Hypothalamus (tissue), 51 donors: ENCODE measurements at places on chromosomes 2 and 18.

DNA sequence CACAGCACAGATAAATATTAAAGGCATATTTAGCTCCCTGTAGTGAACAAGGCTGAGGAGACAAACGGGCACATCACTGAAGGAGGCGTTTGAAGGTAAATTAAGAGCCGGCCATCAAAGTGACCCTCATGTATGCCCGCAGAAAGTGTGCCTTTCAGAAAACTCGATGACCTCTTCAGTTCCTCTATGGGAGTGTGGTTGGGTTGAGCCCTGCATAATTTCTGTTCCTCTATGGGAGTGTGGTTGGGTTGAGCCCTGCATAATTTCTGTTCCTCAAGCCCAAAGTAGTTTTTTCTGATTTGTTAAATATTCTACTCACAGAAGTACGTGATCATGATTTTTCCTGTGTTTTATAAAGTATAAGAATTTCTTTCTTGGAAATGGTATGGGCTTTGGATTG, 568.5 kb downstream of the TSN start:
- DNase-seq: no peak

DNA sequence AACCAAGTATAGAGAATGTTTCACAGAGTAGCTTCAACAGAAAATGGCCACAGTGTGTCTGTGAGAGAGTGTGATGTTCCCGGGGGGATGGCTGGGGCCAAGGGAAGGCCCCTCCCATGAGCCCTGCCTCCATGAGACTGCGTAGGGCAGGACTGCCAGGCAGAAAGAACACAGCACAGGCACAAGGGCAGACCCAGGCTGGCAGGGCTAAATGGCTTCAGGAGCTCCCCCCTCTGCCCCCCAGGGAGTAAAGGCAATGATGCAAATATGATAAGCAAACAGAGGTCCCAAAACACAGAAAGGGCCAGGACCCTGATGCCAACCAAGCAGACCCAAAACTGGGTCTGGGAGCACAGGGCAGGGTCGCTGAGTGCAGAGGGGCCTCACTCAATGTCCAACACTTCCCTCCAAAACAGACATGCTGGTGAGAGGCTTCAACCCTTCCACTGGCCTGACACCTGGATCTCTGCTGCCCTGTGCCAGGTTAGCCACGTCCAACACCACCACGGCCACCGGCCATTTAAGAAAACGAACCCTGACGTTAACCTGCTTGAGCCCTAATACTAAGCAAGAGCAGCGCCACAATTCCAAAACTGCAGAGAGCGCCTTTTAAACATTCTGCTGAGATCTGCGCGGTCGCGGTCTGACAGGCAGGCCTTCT, 90.3 kb downstream of the HDAC4 start:
- peak; percentile 56 for DNase-seq

- DNase-seq: no peak
Measured at GRCh38 chr2:202116691-202117090, 43.6 kb downstream of the KIAA2012 start.

- DNase-seq: no peak
Measured at GRCh38 chr18:34153711-34154110, 71.0 kb downstream of the NOL4 start.

- DNase-seq: no peak
Measured at GRCh38 chr2:107772353-107772752, 54.3 kb upstream of the RGPD4 start.

GRCh38 chr2:70104231-70105111, 17.2 kb downstream of the PCBP1 start:
- no peak for DNase-seq

- no peak for DNase-seq
Measured at GRCh38 chr2:129738799-129739198, 240.7 kb upstream of the RAB6C start.

- DNase-seq: no peak
Measured at GRCh38 chr2:180450841-180451240, 443.7 kb upstream of the CWC22 start.

- DNase-seq: peak; percentile 28
Measured at GRCh38 chr2:111534910-111535352, 349.1 kb downstream of the ANAPC1 start.

DNA sequence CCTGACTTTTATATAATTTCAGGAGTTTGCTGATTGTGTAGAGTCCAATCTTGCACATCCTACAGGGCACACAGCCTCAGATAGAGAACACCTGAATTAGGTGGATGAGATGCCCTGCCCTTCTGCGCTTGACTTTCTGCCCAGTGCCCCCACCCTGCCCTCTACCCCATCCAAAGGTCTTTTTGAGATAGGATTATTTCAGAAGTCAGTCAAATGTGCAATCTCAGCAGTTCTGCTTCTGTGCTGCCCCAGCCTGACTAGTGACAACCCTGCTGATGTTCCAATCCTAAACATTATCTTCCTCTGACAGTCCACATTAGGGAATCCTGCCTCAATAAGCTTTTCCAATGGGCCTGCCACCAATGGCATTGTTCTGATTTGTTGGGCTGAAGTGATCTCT, 411.5 kb downstream of the TGIF1 start:
- no peak for DNase-seq

GRCh38 chr2:18719978-18720775, 130.8 kb upstream of the NT5C1B start:
- no peak for DNase-seq

DNA sequence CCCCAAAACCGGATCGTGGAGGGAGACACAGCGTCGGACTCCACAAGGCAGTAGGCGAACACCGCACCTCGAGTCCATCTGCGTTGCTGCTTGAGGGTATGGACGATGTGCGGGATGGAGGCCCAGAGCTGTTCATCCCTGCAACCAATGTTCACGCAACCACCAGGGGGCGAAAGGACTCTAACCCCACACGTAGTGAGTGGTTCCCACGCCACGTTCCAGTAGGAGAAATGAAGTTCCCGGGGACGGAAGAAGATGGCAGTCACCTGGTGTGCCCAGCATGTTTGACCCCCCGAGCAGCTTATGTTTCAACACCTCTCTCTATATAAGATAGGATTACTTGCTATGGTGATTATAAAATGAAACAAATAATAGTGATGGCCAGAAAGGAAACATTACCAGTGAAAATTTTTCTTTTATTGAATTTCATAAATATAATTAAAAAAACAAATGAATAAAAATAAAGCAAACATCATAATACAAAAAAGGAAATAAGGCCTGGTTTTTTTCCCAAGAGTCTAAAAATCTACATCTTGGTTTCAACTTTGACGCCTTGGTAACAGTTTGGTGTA, 184.3 kb downstream of the SH3BP4 start:
- DNase-seq: no peak

DNA sequence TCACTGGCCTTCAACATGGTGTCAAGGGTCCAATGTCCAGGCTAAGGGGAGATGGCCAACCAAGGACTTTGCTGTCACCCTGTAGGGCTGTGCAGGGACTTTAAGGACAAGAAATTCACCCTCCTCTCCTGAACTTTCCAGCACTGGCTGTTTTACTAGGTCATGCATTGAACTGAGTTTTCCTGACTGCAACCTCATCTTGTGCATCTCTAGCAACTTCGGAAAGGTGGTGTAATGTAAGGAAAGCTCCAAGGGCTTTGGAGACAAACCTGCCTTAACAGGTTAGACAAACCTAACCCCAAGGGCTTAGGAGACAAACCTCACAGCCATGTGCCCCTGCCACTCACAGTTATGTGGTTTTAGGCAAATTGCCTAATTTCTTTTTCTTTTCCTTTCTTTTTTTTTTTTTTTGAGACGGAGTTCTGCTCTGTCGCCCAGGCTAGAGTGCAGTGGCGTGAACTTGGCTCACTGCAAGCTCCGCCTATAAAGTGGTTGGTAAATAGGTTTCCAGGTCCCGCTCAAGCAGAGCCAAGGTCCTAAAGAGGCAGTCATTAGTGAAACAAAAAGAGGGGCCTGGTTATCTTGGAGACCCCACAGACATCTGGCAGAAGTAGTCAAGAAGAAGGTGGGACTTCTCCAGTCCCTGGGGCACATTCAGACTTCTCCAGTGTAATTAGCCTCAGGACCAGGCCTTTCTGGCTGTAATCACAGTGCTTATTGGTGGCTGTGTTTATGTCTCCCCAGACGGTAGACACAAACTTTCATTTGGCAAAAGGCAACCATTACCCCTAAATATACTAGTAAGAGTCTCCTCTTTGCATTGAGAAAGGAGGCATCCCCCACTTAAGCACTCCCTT, 37.6 kb upstream of the PMAIP1 start:
- no peak for DNase-seq

DNA sequence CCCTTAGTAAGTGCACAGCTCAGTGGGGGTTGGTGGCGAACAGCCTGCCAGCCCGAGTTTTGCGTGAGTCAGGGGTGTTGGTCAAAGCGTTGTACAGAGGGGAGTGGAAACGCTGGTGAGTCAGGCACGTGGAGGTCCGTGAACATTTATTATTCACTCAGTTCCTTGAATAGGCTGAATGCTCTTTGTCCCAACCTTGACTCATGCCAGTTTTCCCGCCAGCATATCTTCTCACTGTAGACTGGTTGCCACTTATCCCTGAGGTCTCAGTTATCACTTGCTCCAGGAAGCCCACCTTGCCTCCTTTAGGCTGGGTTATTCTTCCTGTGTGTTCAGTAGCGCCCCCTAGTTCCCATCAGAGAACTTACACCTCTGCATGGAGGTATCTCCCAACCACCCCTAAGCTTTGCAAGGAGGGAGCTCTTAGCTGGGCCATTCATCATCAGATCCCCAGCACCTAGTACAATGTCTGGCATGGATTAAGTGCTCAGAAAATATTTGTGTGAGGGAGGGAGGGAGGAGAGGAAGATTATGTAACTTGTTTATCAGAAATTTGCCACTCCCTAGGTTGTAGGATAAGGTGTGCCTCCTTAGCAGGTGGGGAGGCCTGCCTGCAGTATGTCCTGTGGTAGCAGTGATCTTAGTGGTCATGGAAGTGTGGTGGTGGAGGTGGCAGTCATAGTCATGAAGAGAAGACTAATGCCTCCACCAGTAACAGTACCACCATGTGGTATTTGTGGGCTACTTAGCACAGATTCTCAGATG, 72.1 kb downstream of the CABLES1 start:
- no peak for DNase-seq

DNA sequence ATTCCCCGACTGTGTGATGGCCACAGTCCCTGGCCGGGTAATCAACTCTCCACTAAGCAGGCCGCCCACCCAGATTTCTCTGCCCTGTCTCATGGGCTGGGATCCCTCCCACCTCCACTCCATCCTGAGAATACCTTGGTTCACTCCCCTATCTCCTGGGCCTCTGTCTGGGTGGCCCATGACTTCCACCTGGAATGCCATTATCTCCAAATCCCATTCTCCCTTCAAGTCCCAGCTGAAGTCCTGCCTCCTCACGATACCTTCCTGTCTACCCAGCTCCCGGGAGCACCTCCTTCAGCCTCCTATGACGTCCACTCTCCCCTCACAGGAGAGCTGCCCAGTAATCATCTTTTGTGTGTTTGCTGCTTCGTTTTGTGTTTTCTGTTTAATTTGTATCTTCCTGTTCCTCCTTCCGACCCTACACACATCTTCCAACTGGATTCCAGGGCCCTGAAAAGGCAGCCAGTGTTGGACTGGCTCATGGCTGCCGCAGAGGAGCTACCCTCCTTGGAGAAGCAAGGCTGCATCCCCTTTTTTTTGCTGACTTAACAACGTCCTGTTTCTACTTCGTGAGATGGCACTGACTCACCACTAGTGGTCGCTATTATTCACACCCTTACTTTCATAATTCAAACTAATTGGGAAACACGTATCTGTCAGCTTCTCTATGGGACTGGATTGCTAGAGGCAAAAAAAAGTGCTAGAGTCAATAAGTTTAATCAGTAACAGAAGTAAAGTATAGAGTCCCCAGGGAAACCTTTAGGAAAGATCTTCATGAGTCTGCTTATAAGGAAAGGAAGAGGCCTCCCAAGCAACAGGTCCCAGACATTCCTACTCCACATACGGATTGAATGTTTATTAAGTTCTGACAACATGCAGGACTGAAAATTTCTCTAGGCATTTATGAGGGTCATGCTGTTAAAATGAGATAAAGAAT, 171.9 kb upstream of the GATA6 start:
- DNase-seq: no peak

- no peak for DNase-seq
Measured at GRCh38 chr2:238420442-238420841, 6.3 kb upstream of the ASB1 start.

- DNase-seq: no peak
Measured at GRCh38 chr2:237152361-237152760, 66.7 kb downstream of the COPS8 start.

DNA sequence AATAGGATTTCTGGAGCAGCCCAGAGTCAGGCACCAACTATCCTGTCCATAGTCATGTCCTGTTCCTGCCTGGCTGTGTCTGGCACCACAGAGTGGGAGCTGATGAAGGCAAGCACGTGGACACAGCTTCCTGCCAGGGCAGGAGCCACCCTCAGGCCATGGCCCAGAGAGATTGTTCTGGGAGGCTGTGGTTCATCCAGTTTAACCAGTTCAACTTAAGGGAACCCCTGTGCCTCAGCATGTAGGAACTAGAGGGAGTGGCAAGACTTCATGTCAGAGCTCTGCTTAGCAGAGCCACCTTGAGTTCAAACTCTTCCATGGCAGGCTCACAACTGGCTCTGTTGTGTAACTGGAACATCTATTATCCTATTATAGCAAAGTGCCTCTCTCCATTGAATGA, 73.2 kb upstream of the NCKAP5 start:
- peak; percentile 22 for DNase-seq

DNA sequence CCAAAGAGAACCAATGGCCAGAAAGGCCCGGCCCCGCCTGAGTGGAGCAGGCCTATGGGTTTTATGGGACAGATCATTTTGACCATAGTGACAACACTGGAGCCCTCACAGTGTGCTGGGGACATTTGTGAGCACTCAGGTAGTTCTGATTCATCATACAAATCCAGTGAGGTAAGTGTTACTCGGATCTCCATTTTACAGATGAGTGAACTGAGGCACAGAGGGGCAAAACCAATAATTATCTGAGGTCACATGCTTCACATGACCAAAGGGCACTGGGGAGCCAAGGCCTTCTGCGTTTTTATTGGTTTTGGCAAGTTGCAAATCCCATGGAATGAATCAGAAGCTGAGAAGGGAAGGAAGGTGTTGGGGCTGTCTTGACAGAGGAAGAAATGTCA, 111.5 kb upstream of the MGAT5 start:
- no peak for DNase-seq

DNA sequence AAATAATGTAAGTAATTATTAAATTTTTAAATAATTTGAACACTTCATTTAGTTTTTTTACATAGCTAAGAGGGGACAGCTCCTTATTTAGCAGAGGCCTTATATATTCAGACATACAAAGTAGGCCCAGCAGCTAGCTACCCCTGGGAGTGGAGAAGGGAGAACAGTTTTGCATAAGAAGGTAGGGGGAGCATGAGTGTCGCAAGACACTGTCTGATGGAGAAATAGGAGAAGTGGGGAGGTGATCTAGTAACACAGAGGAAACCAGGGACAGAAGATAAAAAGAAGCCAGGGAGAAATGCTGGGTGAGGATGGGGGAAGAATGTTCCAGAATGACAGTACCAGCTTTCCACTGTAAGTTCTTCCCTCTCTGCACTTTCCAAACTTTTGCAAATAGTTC, 16.0 kb upstream of the RGPD4 start:
- DNase-seq: no peak

GRCh38 chr2:109663721-109664120, 49.6 kb downstream of the SOWAHC start:
- no peak for DNase-seq
